ENCODE measurements at places on chromosomes 5 and 9.

DNA sequence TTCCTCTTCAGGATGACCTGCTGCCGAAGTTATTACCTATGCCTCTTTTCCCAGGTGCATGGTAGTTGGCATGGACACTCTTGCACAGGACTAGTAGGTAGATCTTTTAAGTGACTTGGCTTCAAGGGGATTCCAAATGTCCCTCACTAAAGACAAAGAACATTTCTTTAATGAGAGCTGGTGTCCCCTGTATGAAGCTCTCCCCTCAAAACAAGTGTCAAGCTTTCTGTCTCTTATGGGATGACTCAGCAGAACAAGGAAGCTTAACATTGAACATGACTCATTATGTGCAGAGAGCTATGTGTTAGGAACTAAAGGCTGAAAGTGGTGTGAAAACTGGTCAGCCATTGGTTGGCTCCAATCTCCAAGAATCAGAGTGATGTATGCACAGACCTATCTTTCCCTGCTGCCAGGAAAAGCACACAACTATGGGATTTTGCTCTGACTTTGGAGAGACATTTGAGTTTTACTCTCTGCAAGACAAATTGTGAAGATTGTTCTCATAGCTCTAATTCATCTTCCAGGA is 120.5 kb downstream of the PRDM6 start:
- no peak for DNase-seq

DNA sequence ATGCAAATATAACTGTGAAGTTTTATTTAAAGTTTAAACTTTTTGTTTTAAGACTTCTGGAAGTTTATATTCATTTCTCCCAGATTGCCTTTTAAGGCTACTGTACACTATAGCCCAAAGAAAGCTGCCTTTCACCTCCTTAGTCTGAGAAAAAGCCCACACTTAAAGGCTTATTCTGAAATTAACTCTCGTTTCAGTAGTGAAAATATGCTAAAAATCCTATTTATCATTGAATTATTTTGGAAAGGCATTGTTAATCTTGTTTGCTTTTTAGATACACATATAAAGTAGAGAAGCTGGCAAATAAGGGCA is 3.3 kb upstream of the PURA start:
- DNase-seq = no peak

DNA sequence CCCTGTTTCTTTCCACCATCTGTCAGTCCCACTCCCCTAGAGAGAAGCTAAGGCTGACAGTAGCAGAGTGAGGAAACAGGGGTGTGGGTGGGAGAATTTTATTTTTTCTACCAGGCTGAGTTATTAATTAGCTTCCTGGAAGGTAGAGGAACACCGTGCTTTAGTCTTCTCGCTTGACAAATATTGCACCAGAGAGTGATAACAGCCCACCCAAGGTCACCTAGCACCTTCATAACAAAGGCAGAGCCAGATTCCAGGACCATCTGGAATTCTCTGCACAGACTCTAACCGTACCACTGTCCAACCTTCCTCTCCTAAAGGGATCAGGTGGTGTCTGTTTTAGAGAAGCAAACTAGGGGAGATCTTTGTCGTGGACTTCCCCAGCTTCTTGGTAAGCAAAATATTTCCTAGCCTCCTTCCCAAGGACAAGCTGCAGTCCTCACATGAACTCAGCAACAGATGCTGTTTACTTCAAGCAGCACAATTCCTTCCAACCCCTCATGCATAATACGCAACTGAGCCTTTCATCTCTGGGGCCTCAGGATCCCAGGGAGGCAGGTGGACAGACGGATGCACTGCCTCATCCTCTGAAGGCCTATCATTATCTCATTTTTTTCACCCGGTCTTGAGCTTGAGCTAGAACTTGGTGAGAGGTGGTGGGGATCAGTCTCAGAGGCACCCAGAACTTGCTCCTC is 308.7 kb upstream of the BRINP1 start:
- no peak for DNase-seq

DNA sequence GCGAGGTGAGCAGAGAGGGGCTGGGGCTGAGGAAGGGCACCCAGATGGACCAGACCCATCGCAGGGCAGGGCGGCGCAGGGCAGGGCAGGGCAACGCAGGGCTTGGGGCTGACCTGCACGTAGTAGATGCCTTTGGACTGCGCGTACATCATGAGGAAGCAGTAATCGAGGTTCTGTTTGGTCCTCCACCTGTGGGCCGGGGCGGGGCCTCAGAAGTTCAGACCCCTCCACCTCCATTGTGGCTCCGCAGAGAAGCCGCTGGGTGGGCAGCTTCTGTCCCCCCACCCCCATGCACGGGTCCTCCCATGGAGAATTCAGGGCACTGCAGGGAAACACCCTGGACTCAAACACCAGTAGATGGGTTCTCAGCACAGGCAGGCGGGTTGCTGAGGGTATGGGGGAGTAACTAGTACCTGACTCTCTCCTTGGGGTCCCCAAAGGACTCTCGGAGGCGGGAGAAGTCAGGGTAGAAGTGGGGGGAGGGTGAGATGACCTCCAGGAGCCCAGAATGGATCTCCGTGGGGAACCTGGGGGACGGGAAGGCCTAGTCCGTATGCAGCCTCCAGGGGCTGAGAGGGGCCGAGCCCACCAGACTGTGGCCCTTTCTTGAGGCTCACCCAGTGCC is 6.4 kb downstream of the LTC4S start:
- no peak for DNase-seq

DNA sequence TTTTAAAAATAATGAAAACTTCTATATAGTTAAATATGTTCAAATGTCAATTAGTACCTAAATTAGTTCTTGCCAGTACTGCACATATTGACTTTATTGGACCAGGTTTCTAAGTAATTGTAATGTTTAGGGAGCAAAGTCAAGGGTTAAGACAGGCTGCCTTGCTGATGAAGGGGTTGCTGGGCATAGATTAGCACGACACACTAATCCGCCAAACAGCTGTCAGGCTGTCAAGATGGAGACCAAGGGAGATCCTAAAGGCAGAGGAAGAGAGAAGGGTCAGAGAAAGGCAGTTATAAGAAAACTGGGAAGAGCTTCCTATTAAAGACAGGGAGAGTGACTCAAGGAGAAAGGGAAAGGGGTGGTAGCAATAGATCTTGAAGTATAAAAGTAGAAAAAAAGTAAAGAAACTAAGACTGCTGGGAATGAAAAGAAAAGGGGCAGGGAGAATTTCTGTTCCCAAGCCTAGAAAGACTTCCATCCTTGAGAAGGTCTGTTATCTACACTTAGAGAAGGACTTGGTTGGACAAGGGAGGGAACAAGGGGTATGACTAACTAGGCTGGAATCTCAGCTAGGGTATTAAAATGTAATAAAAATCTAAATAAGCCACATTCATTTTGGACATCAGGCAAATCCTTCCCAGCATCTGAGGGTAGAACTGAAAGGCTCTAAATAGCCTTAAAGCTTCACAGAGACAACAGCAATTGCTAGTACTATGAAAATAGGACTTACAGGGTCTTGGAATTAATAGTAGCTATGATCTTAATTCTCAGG is 188.7 kb downstream of the FBXL17 start:
- DNase-seq = no peak

- no peak for DNase-seq
These were observed 242.9 kb downstream of the EBF1 start for GRCh38 chr5:158856794-158857193.

DNA sequence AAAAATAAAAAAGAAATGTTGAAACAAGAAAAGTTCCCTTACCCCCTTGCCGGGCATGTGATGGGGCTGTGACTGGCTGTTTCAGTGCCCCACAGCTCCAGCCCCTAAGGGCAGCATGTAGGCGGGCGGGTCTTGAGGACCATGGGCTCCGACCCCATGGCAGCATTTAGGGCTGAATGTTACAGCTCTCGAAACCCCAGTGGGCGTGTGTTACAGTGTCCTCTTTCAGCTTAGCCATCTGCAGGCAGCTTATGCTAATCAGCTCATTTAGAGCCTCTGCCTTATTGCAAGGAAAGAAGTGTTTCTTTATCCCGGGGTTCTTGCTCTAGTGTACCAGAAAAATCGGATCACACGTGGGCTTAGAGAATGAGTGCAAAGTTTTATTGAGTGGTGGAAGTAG is 497.4 kb upstream of the CYLC2 start:
- DNase-seq = no peak

DNA sequence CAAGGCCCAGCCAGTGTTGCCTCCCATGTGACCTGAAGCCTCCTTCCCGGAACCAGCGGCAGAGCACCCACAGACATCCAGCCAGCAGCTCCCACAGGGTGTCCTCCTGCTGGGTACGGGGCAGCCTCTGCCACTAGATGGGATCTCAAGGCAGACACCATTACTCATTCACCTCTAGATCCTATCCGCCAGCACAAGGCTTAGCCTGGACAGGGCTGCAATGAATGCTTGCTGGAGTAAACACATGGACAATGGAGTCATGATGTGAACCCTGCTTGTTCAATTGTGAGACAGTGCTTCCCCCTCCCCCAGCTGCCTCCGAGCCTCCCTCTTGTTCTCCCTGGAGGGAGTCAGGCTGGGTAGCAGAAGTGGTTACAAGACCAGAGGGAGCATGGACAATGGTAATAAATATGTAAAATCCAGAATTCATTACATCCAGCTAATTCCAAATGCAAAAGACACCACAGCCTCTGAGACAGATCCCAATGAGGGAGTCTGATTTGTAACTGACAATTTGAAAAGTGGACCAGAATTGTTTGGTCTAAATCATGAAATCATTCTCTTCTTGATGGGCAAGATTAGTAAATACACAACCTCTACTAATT is 132.0 kb downstream of the CRB2 start:
- no peak for DNase-seq

DNA sequence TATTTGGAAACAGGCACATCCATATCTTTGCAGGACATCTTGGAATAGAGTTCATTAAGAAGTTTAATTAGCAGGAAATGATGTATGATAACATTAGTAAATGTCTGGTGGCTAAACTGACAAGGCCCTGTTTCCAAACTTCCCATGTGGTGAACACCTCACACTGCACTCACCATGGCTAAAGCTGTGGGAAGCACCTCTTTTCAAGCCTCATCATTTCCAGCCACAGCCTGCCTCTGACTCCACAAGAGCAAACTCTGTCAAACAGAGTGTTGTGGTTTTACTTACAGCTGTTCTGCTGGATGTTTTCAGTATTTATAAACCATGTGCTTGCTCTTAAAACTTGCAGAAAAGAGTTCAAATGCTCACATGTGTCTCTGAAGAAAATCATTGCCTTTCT is 14.9 kb upstream of the NDUFB6 start:
- DNase-seq = no peak

- DNase-seq = no peak
These were observed 441.6 kb downstream of the CETN3 start for GRCh38 chr5:89967771-89968444.

- no peak for DNase-seq
These were observed 1.7 kb downstream of the ADRA1B start for GRCh38 chr5:159917994-159918393.

- DNase-seq = no peak
These were observed 447.7 kb downstream of the EFNA5 start for GRCh38 chr5:107223066-107223465.

GRCh38 chr9:131704141-131704983 is 35.5 kb downstream of the RAPGEF1 start:
- DNase-seq = no peak

- DNase-seq = peak; percentile 8
These were observed 42.4 kb downstream of the CWC27 start for GRCh38 chr5:64811050-64811640.

- no peak for DNase-seq
These were observed 27.3 kb upstream of the FER start for GRCh38 chr5:108720391-108720790.

GRCh38 chr5:5422819-5423515 is 490 bp downstream of the ICE1 start:
- DNase-seq = no peak

DNA sequence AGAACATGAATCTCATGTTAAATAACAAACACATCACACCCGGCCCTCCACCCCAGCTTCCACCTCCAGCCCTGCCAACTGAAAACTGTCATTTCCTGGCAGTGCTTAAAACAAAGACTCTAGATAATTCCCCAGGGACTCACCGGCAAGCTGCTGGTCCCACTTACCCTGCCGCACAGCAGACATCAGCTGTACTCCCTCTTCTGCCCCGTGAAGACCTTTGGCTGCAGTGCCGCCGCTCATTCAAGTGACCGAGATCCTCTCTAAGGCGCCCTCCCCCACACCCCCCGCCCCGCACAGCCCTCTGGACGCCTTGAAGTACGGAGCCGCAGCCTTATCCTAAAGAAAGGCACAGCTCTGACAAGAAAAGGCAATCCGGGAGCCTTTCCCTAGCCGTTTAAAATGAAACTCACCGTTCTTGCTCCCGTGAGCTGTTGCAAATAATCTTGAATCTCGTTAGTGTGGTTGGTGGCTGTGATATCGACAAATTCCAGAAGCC is 434 bp downstream of the GLRX start:
- peak; percentile 79 for DNase-seq

- DNase-seq = no peak
These were observed 206.5 kb downstream of the DAB2IP start for GRCh38 chr9:121857928-121858327.

DNA sequence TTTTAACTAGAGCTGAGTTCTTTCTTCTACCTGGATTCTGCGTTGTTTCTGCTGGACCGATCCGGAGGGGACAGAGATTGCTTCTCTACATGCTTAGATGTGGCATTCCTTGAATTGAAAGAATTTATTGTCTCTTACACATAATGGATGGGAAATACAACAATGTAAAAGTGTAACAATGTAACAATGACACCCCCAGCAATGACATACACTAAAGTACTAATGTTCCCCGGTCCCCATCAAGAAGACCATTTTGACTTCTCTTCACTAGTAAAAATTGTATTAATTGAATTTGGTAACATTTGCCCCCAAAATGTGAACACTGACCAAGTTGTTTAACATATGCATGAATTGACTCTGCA is 760.2 kb downstream of the TAF11L14 start:
- no peak for DNase-seq

DNA sequence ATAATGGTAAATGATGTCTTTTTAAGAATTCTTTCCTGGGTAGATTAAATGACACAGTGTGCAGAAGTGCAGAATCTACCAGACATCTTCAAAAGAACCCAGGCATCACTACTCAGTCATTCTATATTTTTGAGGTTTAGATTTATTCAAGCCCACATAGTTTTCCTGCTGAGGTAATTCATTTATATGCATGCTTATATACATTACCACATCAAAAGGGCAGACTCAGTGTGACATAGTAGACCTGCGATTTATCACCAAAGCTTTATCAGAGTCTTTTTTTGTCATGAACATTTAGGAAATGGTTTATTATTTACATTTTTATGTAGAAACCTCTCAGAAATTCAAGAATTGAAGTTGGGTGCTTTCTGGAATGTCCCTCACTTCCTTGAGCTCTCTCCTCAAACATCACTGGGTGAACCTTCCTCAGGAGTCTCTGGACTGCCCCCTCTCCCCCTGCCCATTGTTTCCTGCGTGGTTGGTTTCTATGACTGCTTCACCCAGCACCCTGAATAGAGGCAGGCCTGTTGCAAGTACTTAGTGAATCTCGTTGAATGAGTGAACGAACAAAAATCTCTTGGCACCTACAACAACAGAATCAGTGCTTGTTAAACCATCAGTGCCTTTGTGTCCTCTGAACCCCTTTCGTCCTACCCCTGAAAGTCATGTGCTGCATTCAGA is 42.5 kb downstream of the ADAMTS16 start:
- DNase-seq = no peak

GRCh38 chr9:133112663-133113026 is 8.4 kb downstream of the RALGDS start:
- peak; percentile 76 for DNase-seq

GRCh38 chr9:16352791-16353401 is 517.6 kb downstream of the BNC2 start:
- peak; percentile 79 for DNase-seq

All from adrenal gland (tissue), 19 donors.